AG10803 (cell line): ENCODE measurements at places on chromosomes 2 and 18.

GRCh38 chr2:36902385-36903120, 63.8 kb downstream of the STRN start:
- no peak for DNase-seq

DNA sequence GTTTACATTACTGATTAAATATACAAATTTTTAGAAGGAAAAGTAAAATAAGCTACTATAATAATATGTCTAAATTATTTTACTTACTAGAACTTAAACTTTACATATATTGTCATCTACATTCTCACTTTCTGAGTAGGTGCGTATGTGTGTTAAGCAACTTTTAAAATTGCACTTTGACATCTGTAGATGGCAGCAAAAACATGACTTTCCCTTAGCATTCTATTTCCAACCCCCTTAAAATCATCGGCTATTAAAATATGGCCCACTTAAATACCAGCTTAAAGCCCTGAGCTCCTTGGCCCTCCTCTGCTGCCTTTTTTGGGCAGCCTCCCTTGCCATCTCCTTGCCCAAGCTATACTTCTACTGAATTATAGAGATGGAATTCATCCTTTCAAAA, 78.0 kb downstream of the UPP2 start:
- peak; percentile 21 for DNase-seq

DNA sequence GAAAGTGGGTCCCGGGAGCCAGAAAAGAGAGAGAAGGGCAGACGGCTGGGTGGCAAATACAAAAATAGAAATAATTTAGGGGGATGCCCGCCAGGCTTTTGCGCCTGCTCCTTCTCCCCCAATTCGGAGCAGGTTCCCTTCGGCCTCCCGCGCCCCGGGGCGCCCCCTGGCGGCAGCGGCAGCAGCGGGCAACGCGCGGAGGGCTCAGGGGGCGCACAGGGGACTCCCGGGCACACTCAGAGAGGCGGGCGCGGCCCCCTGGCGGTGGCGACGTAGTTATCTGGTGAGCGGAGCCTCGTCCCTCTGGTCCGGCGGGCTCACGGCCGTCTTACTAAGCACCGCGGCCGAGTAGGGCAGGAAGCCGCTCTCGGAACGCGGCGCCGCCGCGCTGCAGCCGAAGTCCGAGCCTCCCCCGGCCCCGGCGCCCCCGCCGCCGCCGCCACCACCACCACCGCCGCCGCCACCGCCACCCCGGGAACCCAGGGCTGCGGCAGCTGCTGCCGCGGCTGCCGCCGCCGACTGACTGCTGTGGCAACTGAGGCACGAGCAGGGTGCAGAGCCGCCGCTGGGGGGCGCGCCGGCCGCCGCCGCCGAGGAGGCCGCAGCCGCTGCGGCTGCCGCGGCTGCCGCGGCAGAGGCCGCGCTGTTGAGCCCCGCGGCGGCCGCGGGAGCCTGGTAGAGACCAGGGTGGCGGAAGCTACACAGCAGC, 3.8 kb downstream of the EVX2 start:
- peak; percentile 52 for DNase-seq

- DNase-seq = no peak
Observed at GRCh38 chr2:171409436-171409971, 24.3 kb downstream of the METTL8 start.

DNA sequence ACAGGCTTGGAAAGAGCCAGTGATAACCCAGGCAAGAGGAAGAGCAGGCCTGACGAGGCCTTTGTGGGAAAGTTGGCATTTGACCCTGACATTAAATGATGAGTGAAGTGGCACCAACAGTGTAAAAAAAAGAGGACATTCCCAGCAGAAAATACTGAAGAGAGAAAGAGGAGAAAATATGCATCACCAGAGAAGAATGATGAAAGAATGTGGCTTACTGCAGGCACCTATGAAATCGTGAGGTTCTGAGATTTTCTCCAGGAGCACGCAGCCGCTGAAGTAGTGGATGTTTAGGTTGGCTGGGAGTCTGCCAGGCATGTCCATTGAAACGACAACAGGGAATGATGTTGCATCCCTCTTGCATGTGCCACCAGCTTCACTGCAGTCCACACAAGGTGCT, 13.8 kb downstream of the EHD3 start:
- no peak for DNase-seq

GRCh38 chr2:112304298-112304941, 29.0 kb downstream of the ZC3H6 start:
- DNase-seq = no peak

DNA sequence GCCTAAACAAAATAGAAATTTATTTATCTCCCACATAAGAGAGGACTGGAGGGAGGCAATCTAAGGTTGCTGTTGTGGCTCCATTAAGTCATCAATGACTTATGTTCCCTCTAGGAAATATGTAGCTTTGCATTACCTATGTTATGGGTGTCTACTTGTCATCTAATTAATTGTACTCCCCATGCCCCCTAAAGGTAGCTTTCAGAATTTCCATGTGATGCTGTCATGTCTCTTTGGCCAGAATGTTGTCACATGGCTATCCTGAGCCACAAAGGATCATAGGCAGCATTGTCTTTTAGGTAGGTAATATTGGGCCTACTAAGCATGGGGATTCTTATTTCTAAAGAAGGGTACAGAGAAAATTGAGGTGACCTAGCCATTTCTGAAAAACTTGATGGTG, 935.6 kb upstream of the FANCL start:
- no peak for DNase-seq
